K562 (cell line): ENCODE measurements at places on chromosomes 4 and X. TPM values are rescaled to one million over a fixed set of nuclear protein-coding genes. Genes with fewer than 3 reads are reported as not detected.

The IBSP gene
- not detected in 2 replicates for polyA plus RNA-seq

The HSFX4 gene
- polyA plus RNA-seq = not detected in 2 replicates

DNA sequence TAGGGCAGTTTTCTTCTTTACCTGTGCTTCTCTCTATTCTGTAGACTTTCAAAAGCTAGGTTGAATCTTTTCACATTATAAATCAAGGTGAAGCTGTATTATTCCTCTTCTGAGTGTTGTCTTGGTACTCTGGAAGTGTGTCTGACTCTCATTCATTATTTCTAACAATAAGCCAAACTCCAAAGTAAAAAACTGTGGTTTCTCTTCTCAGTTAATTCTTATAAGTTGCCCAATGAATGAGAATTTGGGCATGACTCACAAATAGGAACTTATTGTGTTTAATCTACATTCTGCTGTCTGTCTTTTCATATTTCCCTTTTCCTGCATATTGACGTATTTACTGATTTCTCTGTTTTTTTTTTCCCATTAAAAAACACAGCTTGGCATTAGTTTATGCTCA is 714.5 kb downstream of the CCSER1 start:
- no peak for DNase-seq

DNA sequence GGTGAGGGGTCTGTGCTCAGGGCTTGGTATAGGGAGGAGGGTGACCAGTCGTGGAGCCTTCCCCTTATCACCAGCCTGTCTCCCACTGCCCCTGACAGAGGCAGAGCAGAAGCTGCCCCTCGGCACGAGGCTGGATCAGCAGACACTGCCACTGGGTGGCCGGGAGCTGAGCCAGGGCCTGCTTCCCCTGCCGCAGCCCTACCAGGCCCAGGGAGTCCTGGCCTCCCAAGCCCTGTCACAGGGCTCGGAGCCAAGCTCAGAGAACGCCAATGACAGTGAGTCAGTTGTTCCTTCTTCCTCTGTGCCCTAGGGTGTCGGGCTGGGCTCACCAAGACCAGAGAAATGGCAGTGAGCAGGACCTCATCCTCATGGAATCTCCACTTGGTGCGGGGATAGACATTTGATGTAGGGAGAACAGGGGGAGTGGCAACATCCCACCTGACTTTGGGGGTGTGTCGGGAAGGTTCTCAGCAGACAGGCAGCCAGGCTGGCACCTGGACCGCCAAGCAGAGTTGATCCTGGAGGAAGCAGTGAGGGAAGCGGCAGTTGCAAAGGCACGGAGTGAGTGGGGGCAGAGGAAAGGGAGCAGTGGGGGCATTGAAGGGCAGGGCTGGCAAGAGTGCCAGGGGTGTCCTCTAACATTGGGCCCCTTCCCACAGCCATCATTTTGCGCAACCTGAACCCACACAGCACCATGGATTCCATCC is 14.3 kb upstream of the UBA1 start:
- no peak for DNase-seq
